ENCODE measurements at places on chromosomes 1 and 21.
A peak's percentile ranks its signal among the peaks of the same experiment; 100 is the strongest.

DNA sequence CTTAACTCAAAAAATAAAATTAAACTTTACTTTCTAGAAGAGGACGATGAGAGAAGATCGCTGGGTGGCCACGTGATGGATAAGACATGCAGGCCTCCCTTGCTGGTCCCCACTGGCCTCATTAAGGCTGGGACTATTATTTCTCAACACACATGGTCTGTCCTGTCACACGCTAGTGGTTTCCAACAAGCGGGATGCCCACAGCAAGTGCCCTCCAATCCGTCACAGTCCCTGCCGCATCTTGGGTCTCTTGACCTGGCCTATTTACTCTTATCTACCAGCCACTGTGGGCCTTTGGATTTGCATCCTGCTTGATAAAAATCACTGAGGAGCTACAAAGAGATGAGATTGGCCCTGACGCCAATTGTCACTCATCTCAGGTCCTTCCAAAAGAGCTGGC lies 30.0 kb downstream of the CAPZB start:
- DNase-seq = no peak

- DNase-seq = no peak
Observed at GRCh38 chr1:56377431-56377830, 201.9 kb downstream of the PLPP3 start.

GRCh38 chr1:245380790-245381535 lies 226.2 kb downstream of the KIF26B start:
- no peak for DNase-seq

DNA sequence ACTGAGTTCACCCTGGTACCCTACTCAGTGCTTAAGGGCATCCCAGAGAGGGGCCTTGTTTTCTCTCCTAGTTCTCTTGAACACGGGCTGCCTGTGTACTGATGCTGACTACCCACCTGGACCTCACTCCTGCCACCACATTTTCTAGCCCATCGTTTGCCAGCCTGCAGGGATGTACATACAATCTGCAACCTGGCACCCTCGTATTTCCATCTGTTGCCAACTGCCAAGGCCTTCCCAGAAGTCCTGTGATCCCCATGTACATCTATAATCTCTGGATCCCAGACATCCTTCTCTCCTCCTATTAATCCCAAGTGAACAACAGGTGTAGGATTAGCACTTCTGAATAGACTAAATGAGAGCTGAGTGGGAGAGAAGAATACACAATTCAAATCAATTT lies 212.0 kb downstream of the SLC45A1 start:
- no peak for DNase-seq

DNA sequence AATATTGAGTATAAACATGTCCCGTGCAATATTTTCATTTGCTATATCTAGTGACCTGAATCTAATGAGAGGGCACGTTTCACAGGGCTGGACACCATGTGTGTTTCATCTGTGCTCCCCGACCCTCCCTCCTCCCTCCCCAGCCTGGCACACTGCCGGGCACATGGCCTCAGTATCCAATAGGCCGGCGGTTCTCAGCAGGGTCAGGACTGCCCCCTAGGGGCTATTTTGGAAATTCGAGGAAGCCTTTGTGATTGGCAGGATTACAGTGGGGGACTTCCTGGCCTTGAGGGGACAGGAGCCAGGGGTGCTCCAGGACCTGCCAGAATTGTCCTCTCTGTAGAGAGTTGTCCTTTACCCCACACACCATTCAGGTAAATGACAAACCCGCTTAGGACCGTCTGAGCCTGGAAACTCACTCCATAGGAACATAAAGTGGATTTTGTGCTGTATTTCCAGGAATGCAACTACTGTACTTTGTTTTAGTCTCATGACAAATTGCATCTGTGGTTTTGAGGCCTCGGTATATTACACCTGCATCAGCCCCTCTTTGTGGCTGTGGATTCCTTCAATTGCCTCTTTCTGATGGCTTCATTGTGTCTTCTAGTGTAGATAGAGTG lies 109.5 kb upstream of the SIM2 start:
- DNase-seq = peak; percentile 5

GRCh38 chr1:222416001-222416791 lies 131.7 kb downstream of the HHIPL2 start:
- no peak for DNase-seq

DNA sequence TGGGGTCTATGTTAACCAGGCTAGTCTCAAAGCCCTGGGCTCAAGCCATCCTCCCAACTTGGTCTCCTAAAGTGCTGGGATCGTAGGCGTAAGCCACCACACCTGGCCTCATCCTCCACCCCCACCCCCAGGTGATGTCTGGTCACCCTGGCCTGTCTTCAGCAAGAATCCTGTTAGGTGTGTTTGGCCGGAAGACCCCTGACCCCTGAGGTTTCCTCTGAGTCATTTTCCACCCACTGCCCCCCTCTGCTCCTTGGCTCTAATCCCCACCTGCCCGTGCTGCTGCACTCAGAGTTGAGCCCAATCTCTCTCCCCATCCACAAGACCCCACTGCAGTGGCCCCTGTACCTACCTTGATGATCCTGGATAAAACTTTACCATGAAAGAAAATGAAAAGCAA lies 25.2 kb downstream of the SLC66A1 start:
- DNase-seq = no peak

DNA sequence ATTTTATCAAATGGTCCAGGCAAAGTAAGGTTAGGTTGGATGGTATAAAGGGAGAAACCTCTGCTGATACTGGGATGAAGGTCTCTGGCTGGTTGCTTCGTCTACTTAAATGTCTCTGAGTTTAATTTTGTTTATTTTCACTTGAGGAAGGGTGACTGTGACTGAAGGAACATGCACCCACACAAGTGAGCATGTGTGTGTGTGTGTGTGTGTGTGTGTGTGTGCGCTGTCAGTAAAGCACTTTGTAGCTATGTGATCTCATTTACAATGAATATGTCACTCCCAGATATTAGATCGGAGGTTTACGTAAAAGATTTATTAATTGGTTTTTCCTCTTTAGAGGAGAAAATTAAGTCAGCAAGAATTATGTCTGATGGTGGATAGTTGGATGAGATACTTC lies 4.4 kb downstream of the FOXD2 start:
- DNase-seq = no peak

DNA sequence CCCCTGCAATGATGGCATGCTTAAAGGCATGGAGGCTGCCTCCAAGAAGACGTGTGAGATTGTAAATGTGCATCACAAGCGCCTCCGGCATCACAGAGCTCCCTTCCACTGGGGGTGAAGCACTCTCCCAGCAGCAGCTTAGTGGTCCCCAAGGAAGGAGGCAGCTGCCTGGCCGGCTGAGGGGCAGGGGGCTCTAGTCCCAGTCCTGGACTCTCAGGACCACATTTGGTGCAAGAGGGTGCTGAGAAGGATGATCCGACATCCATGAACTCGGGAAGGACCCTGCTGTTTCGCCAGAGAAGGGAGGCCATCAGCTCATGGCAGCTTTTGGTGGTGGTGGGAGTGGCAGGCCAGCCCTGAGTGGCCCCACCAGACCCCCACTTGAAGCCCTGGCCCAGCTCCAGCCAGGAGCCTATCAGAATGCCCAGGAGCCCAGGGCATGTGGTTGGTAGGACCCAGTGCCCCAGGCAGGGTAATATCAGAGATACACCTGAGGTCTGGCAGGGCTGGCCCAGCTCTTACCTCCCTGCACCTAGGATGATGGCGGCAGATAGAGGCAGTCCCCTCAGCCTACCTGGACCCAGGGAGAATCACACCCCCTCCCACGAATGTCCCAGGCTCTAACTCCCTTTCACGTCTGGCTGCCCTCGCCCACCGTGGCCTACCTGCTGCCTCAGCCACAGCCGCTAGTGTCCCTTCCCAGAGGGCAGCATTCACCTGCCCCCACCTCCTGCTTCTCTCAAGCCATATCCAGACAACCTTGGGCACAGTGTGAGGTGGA lies 2.4 kb upstream of the WNT9A start:
- no peak for DNase-seq

DNA sequence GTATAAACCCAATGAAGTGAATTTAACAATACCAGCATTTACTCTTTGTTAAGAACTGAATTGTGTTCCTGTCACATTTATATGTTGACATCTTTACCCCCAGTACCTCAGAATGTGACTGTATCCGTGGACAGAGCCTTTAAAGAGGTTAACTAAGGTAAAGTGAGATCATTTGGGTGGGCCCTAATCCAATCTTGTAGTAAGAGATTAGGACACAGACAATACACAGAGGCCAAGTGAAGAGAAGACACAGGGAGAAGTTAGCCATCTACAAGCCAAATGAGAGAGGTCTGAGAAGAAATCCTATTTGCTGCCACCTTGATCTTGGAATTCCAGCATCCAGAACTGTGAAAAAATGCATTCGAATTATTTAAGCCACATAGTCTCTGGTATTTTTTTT lies 22.9 kb upstream of the WARS2 start:
- no peak for DNase-seq

- no peak for DNase-seq
Observed at GRCh38 chr21:25826652-25827051, 91.9 kb downstream of the GABPA start.

GRCh38 chr1:1001057-1001783 lies 1.3 kb upstream of the HES4 start:
- no peak for DNase-seq

All from stimulated activated CD8-positive, alpha-beta memory T cell treated with anti-CD3 and anti-CD28 coated beads, Interleukin-15, amount 100 ng/mL, for 48 hours (primary cell).